Upper lobe of right lung (tissue), 1 donor: ENCODE measurements at places on chromosomes 5 and 9. TPM values are rescaled to one million over a fixed set of nuclear protein-coding genes. Genes with fewer than 3 reads are reported as not detected.

GRCh38 chr5:68762201-68762600, 331.6 kb upstream of the SLC30A5 start:
- no peaks in the 10 kb centered on the region for H3K36me3 ChIP-seq
- no peak overlapping the region for H3K27ac ChIP-seq
- no peak for DNase-seq

DNA sequence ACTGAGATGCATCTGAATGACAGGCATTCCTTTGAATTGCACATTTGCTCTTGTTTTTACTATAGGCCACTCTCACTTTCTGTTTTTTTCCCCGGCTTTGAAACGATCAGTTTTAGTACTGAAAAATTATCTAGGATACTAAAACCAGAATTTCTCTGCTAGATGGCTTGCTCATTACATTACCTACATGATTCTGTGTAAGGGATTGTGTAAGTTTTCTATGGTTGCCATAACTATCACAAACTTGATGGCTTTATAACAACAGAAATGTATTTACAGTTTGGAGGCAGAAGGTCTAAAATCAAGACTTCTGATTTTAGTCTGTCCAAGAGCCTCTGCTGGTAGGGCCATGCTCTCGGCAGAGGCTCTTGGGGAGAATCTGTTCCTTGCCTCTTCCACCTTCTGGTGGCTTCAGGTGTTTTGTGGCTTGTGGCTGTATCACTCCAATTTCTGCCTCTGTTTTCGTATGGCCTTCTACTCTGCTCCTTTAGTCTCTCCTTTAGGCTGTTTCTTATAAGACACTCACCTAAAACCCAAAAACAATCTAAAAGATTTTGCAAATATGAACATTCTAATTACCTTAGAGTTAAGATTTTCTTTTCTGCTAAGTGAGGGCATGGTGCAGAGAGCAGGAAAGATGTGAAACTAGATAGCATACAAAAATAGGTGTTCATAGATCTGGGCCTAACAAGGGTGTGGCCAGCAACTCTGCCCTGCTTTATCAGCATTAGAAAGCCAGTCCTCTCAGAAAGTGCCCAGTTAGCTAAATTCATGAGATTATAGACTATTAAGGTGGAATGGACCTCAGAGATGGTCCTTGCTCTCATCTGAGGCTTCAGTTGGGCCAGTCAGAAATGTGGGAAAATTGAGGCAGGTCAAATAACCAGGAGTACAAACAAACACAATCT, 93.3 kb upstream of the CDKN2B start:
- no peaks in the 10 kb centered on the region for H3K36me3 ChIP-seq
- H3K27ac ChIP-seq, result no peak overlapping the region
- peaks cover 9% of the 10 kb centered on the region for H3K4me1 ChIP-seq
- H3K27me3 ChIP-seq, result no peaks in the 10 kb centered on the region
- no peak for DNase-seq
- H3K4me3 ChIP-seq, result no peak overlapping the region

The HBEGF gene
- 44.3 TPM for total RNA-seq

The BTNL9 gene
- 99.8 TPM for total RNA-seq

GRCh38 chr9:132672413-132672690, 2.1 kb downstream of the GTF3C4 start:
- no peak overlapping the region for H3K4me3 ChIP-seq
- no peak for DNase-seq
- H3K27ac ChIP-seq, result no peak overlapping the region
- H3K36me3 ChIP-seq, result no peaks in the 10 kb centered on the region

The AQP3 gene
- total RNA-seq, result 352 TPM

DNA sequence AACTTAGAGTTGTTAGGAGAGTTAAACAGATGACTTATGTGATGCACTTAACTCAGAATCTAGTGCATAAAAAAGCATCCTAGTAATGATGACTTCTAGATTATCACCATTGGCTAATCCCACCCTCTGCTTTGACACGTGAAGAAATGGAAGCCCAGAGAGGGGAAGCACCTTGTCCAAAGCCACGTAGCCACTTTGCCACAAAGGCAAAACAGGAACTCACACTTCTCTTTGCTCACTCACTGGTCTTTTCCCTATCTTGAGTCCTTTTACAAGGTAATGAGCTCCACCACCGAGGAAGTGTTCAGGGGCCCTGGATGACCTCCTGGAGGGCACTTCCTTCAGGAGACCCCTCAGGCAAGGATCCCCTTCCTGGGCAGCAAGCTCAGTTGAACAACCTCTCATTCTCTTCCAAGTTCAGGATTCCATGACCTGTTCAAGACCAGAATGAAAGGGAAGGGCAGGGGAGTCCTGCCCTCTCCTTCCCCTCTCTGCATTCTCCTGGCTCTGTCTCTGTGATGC, 89.7 kb downstream of the HRH2 start:
- no peak overlapping the region for H3K4me3 ChIP-seq
- no peak overlapping the region for H3K27ac ChIP-seq
- no peaks in the 10 kb centered on the region for H3K4me1 ChIP-seq
- DNase-seq, result no peak
- no peaks in the 10 kb centered on the region for H3K36me3 ChIP-seq
- peaks cover 19% of the 10 kb centered on the region for H3K27me3 ChIP-seq

DNA sequence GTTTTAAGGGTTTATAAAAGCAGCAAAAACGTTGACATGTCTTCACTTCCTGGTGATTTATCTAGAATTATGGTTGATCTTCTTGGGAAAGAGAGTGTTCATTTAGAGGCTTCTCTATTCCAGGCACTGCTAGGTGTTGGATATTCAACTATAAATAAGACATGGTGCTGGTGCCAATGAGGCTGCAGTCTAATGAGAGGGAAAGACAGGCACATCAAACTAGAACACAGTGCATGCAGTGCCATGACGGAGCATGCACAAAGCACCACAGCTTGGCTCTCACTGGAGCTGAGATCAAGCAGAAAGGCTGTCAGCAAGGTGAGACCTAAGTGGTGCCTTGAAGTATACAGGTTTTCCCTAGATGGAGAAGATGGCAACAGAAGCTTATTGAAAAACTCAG, 126.5 kb downstream of the RMI1 start:
- H3K27me3 ChIP-seq, result peaks cover 8% of the 10 kb centered on the region
- H3K36me3 ChIP-seq, result no peaks in the 10 kb centered on the region
- H3K4me3 ChIP-seq, result no peak overlapping the region

DNA sequence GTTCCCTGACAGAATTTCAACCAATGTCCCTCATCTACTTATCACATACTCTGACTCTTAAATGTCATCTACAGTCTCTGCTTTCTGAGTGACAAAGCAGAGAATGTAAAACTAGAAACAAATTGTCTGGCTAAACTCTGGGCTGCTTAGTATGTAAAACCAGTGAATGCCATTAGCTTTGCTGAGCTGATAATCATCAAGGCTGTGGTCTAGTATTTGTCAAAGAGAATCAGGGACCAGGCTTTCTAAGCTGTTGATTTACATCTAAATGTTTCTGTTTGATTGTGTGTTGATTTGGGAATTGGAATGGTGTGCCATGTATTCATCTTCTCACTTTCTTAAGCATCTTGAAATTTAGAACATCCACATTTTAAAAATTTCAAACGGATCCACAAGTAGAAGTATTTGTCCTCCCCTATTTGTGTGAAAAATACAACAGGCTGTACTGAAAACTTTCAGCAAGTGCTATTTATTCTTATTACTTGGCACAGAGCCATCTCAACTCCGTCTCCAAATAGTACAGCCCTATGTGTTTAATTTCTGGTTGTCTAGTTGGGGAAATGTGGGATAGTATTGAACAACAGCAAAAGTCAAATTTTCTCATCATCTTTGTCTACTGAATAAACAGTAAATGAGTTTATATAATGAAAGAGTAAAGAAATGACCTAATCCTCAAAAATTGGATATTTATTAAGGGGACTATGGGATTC, 251.5 kb downstream of the KCTD16 start:
- no peak overlapping the region for H3K4me3 ChIP-seq
- H3K27me3 ChIP-seq, result no peaks in the 10 kb centered on the region
- H3K36me3 ChIP-seq, result no peaks in the 10 kb centered on the region
- no peaks in the 10 kb centered on the region for H3K4me1 ChIP-seq
- no peak for DNase-seq
- no peak overlapping the region for H3K27ac ChIP-seq

The FBXO4 gene
- 11.1 TPM for total RNA-seq

- H3K27me3 ChIP-seq, result no peaks in the 10 kb centered on the region
- peaks cover 34% of the 10 kb centered on the region for H3K4me1 ChIP-seq
- no peaks in the 10 kb centered on the region for H3K36me3 ChIP-seq
- DNase-seq, result no peak
- H3K4me3 ChIP-seq, result no peak overlapping the region
- H3K27ac ChIP-seq, result no peak overlapping the region
Observed at GRCh38 chr9:93061791-93062763, 3.6 kb downstream of the SUSD3 start.

DNA sequence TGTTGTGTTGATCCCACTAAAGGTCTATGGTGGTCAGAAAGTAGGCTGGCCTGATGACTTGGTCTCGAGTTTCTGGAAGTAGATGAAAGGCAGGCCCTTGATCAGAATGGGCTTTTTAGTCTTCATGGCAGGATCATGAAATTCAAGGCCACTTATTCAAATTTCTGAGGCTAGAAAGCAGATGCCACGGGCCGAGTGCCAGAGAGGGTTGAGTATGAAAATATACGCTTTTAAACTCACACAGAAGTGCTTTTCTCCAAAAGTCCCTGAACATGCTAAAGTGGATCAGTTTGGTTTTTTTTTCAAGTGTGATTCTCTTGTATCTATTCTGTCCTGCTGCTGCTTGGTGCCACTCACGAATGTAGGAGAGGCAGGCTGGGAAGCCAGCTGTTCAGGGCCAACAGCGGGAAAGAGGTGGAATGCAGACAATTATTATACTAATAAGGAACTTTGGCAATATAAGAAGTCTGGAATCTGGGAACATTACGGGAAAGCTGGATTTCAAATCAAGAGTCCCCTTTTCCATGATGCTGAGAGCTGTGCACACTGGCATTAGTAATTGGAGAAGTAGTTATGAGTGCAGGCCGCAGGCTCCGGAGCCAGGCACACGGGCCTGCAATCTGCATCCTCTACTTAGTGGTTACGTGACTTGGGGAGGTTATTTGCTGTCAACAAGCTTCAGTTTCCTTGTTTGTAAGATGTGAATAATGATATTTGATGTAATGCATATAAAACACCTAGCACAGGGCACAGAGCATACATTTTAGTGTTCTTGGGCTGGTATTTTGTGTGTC, 95.8 kb downstream of the LMNB1 start:
- no peak overlapping the region for H3K27ac ChIP-seq
- no peak for DNase-seq
- H3K36me3 ChIP-seq, result no peaks in the 10 kb centered on the region
- H3K4me1 ChIP-seq, result peaks cover 6% of the 10 kb centered on the region
- H3K27me3 ChIP-seq, result no peaks in the 10 kb centered on the region
- no peak overlapping the region for H3K4me3 ChIP-seq

DNA sequence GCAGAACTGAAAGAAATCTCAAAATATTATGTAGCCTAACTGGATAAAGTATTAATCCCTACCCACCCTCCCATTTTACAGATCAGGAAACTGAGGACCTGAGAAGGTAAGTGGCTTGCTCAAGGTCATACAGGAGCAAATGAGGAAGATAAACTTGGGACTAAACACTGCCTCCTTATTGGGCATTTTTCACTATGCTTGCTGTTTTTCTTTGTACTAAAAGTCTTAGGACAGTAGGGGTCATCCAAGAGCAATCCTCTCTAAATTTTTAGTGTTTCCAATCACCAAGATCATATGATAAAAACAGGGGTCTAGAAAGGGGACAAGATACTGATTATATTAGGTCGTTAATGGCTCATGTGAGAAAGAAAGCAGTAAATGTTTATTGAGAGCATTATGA, 80.8 kb downstream of the RORB start:
- no peaks in the 10 kb centered on the region for H3K36me3 ChIP-seq
- no peaks in the 10 kb centered on the region for H3K4me1 ChIP-seq
- no peak overlapping the region for H3K27ac ChIP-seq
- no peak for DNase-seq
- H3K4me3 ChIP-seq, result no peak overlapping the region

- H3K27ac ChIP-seq, result no peak overlapping the region
- no peak overlapping the region for H3K4me3 ChIP-seq
- H3K4me1 ChIP-seq, result no peaks in the 10 kb centered on the region
- H3K36me3 ChIP-seq, result no peaks in the 10 kb centered on the region
- DNase-seq, result no peak
Observed at GRCh38 chr5:179504600-179505396, 45.6 kb upstream of the RUFY1 start.

GRCh38 chr5:124730381-124730780, 16.1 kb downstream of the ZNF608 start:
- no peak for DNase-seq
- no peaks in the 10 kb centered on the region for H3K27me3 ChIP-seq
- no peak overlapping the region for H3K4me3 ChIP-seq
- H3K27ac ChIP-seq, result no peak overlapping the region

The EDIL3 gene
- 42.4 TPM for total RNA-seq

DNA sequence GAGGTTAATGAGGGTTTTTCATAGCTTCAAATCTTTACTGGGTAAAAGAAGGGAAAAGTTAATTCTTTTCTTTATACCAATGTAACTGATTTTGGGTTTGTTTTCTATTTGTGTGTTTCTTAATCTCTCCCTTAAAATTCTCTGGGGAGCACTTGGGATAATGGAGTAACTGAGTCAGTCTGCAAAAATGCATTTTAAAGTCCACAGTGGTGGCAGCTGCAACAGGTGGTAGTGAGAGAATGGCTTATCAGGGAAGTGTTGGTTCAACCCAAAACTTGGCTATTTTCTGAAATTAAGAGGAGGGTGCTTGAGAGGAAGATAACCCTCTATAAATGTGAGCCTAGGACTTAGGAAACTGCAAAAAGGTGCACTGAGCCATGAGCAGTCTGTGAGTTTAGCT, 39.9 kb upstream of the ASTN2 start:
- DNase-seq, result no peak
- no peaks in the 10 kb centered on the region for H3K27me3 ChIP-seq
- H3K27ac ChIP-seq, result no peak overlapping the region
- H3K4me1 ChIP-seq, result no peaks in the 10 kb centered on the region
- H3K4me3 ChIP-seq, result no peak overlapping the region

DNA sequence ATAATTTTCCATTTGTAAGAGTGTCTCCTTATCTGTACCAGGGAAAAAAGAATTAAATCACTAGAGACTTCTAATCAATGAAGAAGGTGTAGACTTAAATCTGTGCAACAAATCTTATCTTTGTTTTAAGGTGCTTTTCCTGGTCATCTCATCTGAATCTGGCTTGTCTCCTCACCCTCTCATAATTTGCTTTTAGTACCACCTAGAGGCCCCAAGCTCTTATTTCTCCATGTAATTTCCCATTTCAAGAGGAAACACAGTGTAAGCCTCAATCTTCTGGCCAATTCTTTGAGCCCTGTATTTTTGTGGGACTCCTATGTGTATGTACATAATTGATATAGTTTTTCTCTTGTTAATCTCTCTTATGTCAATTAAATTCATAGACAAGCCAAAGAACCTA, 1975.3 kb upstream of the CDH6 start:
- no peaks in the 10 kb centered on the region for H3K27me3 ChIP-seq
- H3K36me3 ChIP-seq, result no peaks in the 10 kb centered on the region
- H3K4me3 ChIP-seq, result no peak overlapping the region
- no peak overlapping the region for H3K27ac ChIP-seq
- no peaks in the 10 kb centered on the region for H3K4me1 ChIP-seq

- H3K4me1 ChIP-seq, result no peaks in the 10 kb centered on the region
- no peak overlapping the region for H3K27ac ChIP-seq
- no peak for DNase-seq
Observed at GRCh38 chr5:170581211-170581610, 77.4 kb downstream of the KCNIP1 start.

GRCh38 chr5:57316798-57317327, 143.0 kb downstream of the GPBP1 start:
- H3K36me3 ChIP-seq, result no peaks in the 10 kb centered on the region
- peak overlapping the region; percentile 30 for H3K27ac ChIP-seq
- H3K4me3 ChIP-seq, result no peak overlapping the region
- no peaks in the 10 kb centered on the region for H3K27me3 ChIP-seq
- H3K4me1 ChIP-seq, result peaks cover 9% of the 10 kb centered on the region
- DNase-seq, result no peak
